ENCODE measurements at places on chromosomes 1 and 21.

- DNase-seq: no peak
These were observed 17.6 kb upstream of the PEX10 start for GRCh38 chr1:2429780-2430591.

GRCh38 chr1:31775210-31775999, 11.3 kb upstream of the ADGRB2 start:
- DNase-seq: no peak

DNA sequence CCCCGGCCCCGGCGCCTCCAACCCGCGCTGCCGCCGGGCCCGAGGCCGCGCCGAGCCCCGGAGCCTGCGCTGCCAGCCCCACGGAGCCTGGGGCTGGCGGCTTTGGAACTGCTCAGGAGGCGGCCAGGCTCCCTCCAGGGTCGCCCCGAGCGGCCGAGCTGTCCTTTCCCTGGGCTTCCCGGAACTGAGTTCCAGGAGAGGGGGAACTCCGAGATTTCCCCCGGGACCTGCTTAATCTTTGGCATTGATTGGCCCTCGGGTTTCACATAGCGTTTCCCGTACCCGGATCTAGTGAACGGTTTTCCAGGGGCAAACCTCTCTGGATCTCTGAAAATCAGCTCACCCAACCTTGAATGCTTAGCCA, 504 bp downstream of the H6PD start:
- DNase-seq: no peak

DNA sequence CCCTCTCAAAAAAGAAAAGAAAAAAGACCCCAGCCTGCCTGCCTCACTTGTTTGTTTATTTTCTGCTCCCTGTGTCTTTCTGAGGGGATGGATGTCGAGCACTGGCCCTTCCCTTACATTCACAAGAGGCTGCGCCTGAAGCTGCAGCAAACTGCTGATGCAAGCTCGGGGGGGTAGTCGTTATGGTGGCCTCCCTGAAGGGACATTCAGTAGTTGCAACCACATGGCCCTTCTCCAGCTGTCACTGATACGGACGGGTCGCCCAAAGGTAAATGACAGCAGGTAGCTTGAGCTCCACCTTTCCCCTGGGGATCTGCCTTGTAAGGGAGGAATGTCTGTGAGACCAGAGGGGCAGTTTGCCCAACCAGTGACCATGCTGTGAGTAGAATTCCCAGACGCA, 17.7 kb downstream of the PLEKHM2 start:
- DNase-seq: no peak

Data from stimulated activated CD8-positive, alpha-beta memory T cell treated with anti-CD3 and anti-CD28 coated beads, Interleukin-4, amount 100 ng/mL, for 1 hour (primary cell).